ENCODE measurements at places on chromosomes 3 and 15.

GRCh38 chr3:81349816-81350340 is 411.6 kb downstream of the GBE1 start:
- no peak for DNase-seq

GRCh38 chr3:133896002-133896761 is 500 bp upstream of the RAB6B start:
- DNase-seq: no peak

DNA sequence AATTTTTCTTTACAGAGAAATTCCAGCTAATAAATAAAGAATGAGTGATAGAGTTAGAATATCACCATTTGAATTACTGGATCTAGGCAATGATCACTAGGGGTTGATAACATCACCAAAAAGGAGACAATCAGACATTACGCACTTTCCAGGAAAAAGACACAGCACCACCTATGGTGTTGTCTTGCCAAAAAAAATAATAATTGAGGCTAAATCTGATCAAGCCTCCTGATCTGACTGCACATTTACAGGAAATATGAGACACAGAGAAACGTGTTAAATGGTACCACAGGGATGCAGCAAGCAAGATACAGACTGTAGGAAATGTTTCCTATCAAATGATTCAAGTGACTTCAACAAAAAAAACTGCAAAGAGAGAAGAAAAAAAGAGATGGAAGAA is 92.8 kb downstream of the EOMES start:
- no peak for DNase-seq

DNA sequence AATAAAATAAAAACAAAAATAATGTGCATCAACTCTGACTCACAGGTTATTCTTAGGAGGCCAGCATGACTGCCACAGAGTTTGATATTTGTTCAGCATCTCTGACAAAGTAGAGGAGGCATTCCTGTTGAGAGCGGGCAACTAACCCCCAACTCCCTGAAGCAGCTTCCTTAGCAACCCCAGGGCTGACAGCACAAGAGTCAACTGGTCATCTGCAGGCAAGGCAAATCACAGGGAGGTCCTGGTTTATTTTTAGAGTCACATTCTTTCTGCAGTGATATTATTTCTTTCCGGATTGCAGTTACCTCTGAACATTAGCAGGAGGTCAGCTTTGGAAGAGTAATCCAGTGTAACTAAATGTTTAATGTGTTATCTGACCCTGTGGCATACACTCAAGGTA is 273.0 kb downstream of the PLCL2 start:
- DNase-seq: no peak

DNA sequence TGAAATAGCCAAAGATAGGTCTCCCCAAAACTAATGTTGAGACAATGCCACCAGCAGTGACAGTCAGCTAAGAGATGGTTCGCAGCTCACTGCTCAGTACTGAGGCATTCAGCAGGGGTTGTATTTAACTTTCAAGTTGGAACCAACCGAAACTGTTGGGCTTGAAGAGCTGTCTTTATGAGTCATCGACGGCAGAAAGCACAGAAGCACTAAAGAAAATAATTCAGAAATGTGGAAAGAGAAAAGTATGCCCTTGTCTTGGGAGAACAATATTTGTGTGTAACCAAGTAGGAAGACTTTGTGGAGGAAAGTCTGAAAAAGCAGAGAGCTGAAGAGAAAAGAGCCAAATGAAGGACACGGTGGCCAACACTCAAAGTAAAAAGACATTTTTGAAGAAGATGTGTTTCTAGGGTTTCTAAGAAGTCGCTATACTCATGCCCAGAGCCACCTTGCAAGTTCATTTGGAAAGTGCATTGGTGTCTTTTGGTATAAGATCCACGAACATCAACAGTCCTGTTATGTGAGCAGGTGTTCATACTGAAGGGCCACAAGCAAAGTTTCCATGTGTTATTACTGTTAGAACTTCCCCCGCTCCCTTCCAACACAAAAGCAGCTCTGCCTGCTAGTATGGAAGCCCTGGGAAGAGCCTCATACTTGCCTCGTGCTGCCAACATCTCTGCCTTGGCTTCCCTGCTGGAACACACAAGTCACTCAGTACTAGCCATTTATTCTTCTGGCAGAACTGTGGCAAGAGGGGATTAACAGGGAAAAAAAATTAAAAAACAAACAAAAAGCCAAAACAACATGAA is 4.1 kb upstream of the RARB start:
- no peak for DNase-seq

DNA sequence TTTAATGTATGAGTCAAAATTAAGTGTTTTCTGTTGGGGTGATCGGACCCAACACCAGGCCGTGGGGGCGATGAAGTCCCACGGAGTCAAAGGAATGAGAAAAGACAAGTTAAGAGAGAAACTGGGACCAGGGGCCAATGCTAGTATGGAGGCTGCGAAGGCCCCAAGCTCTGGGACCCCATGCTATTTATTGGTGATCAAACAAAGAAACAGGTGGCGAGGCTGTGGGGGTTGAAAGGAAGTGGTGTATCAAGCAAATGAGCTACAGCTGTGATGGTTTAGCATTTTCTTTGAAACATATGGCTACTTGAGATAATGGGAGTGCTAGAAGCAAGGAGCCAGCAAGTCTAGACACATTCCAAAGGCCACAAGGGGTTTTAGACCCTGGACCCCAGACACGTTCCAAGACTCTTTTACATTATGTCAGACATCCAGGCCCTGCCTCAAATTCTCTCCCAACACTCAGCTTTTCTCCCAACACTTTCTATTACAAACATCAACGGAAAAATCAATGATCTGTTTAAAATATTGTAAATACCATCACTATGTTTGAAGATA is 56.0 kb upstream of the SNRPN start:
- no peak for DNase-seq

GRCh38 chr3:20057612-20058180 is 17.4 kb downstream of the KAT2B start:
- DNase-seq: no peak

DNA sequence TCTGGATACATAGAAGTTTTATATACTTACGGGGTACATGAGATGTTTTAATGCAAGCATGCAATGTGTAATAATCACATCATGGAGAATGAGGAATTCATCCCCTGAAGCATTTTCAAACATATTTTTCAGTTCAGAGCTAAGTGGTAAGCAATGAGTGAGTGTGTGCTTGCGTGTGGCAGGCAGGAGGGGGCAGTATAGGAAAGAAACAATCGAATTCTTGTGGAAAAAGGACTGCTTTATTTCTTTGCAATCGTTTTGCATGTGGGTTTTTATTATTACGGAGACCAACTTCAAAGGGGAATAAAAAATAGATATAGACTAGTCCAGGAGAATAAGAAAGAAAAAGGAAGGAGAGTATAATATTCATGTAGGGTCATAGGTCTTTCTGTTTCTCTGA is 271.6 kb downstream of the CHL1 start:
- no peak for DNase-seq

DNA sequence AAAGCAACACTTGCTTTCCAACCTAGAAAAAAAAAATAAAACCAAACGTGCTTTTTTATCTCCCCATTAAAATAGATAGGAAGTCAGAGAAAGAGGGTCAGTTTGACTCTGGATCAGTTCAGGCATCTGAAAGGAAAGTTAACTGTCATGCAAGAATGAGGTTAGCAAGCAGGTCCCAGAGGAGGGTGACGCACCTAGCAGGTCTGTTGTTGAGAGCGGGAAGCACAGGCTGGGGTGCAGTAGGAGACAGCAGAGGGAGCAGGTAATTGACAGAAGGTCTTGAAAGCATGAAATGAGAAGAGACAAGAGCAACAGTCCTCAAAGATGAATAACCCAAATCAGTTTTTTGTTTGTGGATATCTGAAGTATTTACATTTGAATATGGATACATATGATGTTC is 82.5 kb downstream of the ANO10 start:
- no peak for DNase-seq

DNA sequence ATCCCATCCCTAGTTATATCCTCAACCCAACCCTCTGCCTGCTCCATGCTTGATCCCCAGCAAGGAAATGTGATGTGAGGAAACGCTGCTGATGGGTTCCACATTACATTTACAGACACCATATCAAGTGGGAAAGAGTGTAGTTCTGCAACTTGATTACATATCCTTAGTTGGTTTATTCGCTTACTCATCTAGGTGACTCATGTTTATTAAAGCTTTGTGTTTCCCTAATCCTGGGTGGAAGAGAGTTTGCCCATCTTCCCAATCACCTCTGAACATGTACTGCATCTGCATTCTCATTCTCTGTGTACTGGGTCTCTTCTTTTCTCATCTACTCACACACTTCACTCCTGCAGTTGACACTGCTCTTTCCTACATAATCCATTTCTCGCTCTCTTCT is 91.7 kb upstream of the PDZRN3 start:
- no peak for DNase-seq

Measured in stimulated activated CD8-positive, alpha-beta memory T cell treated with anti-CD3 and anti-CD28 coated beads, Interleukin-4, amount 100 ng/mL, for 24 hours (primary cell).